Hematopoietic multipotent progenitor cell treated with erythropoietin and hydrocortisone succinate and interleukin-3 and kit ligand, for 6 days (in vitro differentiated cells): ENCODE measurements at places on chromosomes 11 and 22.
A peak's percentile ranks its signal among the peaks of the same experiment; 100 is the strongest.

GRCh38 chr22:20395181-20395906 is 1.4 kb downstream of the ZNF74 start:
- no peak for DNase-seq

- no peak for DNase-seq
These were observed 238.8 kb downstream of the TBC1D22A start for GRCh38 chr22:47001288-47001687.

DNA sequence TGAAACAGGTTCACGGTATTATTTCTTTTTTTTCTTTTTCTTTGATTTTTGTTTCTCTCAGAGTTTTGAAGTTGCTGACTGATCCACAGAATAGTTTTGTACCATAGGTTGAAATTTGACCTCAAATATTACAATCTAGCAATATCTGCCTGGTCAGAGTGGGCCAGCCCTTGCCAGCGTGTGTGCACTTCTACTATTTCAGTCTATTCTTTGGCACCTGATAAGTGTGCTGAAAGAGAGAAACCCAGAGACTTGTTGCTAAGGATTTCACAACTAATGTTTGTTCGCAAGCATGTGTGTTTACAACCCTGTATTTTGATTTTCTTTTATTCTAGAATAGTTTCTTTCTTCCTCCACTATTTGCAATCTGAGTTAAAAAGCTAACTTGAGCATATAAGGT is 1125.2 kb upstream of the CNTN5 start:
- DNase-seq, result no peak

GRCh38 chr11:47185305-47186075 is 744 bp downstream of the PACSIN3 start:
- DNase-seq, result no peak

- no peak for DNase-seq
These were observed 35.8 kb upstream of the POU2AF2 start for GRCh38 chr11:111209543-111210355.

GRCh38 chr11:57597916-57598830 is 688 bp downstream of the SERPING1 start:
- no peak for DNase-seq

DNA sequence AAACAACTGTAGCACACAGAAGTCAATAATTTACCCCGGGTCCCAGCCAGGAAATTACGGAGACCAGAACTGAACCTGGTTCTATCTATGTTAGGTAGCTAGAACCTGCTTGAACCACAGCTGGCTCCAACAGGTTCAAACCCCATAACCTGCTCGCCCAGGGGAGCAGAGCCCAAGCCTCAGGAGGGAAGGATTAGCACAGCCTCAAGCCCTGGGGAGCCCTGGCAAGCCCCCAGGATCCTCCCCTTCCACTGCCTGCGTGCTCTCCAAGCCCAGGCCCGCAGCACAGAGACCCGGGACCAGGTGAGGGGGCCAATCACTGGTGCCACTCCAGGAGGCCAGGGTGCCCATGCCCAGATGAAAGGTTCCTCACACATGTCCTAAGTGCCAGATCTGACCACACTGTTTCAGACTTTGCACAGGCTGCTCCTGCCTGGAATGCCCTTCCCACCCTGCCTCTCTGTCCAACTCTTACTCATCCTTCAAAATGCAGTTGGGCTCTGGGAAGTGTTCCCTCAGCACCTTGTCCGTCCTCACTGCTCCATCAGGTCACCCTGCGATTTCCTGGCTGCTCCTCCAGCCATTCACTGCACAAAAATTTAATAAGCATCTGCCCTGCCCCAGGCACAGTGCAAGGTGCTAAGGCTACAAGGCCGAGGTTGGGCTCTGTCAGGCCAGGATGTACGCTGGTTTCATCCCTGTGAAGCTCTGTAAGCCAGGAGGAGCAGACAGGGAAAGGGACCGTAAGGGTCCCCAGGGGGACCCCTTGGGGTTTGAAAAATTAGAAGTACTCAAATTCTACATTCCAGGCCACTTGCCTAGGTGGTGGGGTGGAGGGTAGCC is 32.2 kb downstream of the ARRB1 start:
- no peak for DNase-seq

GRCh38 chr11:21630934-21631478 is 561.9 kb upstream of the ANO5 start:
- no peak for DNase-seq

GRCh38 chr22:50523806-50524675 is 1.4 kb downstream of the SCO2 start:
- no peak for DNase-seq

GRCh38 chr11:127136438-127136837 is 135.9 kb upstream of the KIRREL3 start:
- no peak for DNase-seq

GRCh38 chr11:1570531-1570895 is 1.6 kb downstream of the DUSP8 start:
- DNase-seq, result no peak

GRCh38 chr11:65309006-65309405 is 5.7 kb upstream of the CDC42EP2 start:
- DNase-seq, result no peak

GRCh38 chr11:105673089-105673488 is 63.2 kb downstream of the GRIA4 start:
- peak; percentile 77 for DNase-seq

DNA sequence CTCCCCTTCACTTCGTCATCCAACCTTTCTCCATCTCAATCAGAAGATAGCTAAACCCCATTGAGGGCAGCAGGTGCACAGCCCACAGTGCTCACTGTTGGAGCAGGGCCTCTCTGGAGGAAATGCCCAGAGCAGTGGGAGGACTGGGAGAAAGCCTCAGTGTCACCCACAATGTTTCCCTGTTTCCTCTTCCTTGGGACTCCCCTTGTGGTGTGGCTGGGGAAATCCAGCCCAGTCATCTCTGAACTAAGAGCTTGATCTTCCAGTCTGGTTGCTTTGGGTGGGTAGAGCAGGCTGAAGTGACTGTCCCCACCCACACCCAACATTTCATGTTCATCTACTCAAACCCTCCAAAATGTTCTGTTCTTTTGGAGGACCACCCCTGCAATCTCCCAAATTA is 29.8 kb upstream of the EED start:
- DNase-seq, result no peak

GRCh38 chr11:27085111-27085510 is 44.5 kb downstream of the BBOX1 start:
- no peak for DNase-seq

- DNase-seq, result no peak
These were observed 1154.6 kb downstream of the JRKL start for GRCh38 chr11:97544431-97544830.

DNA sequence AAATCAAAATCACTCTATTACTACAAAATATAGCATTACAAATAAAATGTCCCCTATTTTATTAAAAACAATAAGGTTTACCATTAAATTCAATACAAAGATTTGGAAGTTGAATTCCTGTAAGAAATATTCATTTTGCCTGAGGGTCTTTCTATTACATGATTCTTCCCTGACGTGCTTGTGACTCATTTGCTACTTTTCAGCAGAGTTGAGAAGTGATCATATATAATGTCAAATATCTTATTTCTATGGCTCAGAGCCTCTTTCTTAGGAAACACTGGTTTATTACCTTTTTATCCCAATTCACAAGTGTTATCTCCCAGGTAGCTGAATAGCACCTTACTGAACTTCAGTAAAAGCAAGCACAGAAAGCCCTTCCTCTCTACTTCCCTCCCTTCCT is 65.2 kb upstream of the CNTN5 start:
- DNase-seq, result no peak

- DNase-seq, result no peak
These were observed 19.0 kb downstream of the RSF1 start for GRCh38 chr11:77801477-77801876.

DNA sequence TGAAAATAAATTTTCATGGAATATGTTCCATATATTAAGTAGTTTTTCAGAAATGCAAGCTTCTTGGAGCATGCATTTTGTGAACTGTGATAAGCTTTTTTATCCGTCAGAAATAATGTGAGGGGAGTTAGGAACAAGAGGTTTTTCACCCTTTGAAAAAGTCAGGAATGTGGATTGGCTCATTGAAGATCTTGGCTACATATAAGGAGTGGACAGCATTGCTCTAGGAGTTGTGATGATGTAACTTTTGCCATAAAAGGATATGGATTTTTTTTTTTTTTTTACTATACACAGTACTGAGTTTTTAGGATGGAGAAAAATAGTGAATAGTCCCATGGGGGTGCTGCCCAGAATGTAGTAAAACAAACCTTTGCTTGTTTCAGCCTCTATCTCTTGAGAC is 180.2 kb downstream of the NAV2 start:
- no peak for DNase-seq

DNA sequence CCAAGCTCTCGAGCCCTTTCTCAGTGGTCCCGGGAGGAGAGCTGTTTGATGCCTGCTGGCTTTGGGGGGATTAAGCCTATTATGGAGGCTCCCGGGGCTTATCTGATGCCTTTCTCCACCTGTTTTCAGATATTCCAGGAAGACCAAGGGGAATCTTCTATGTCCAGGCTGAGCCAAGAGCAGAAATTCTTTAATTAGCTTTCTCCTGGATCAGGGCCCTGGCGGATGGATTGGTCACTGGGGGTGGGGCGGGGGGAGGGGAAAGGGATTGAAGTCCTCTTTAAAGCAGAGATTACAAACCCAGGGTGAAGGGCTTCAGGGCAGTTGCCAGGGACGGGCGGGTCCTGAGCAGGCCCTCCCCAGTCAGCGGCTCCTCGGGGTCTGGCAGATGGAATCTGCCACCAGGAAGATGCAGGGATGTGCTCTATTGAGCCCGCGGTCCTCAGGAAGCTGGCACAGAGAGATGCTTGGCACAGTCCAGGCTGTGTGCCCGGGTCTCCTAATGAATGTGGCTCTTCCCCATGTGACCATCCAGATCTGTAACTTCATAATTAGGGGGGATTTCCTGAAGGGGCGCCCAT is 33.6 kb downstream of the MACROD1 start:
- no peak for DNase-seq
